ENCODE measurements at places on chromosomes 1 and 21.

GRCh38 chr1:191695865-191696264, 462.4 kb upstream of the RGS18 start:
- no peak for DNase-seq

DNA sequence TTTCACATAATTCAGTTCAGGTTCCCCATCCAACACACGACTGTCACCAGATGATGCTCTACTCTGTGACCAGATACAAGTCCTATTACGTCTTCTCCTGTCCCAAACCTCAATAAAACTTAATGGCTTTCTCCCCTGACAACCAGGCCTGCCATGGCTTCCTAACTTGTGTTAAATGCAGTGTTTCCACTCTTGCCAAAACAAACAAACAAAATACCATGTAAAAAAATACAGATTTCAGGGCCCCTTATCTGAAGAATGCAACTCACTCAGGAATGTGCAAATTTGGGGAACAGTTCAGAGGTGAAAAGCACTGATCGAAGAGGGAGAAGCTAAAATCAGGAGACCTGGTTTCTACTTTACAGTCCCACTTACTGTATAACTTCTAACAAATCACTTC, 863 bp upstream of the NUF2 start:
- no peak for DNase-seq

GRCh38 chr1:204127597-204128242, 24.1 kb downstream of the ETNK2 start:
- DNase-seq, result peak; percentile 50

DNA sequence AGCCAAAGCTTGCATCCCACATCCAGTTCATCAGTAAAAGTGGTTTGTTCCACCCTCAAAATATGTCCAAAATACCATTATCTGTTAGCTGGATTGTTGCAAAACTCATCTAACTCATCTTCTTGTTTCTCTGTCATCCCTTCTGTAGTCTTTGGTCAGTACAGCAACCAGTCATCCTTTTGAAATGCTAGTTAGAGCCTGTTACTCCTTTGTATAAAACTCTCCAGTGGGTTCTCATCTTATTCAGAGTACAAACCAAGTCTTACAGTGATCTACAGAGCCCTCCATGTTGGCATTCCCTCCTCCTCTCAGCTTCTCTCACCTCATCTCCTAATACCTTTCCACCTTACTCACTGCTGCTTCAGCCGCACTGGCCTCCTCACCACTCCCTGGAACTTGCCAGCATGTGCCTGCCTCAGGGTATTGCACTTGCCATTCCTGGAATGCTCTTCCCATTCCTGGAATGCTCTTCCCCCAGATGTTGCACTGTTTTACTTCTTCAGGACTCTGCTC, 70.6 kb downstream of the LAMC1 start:
- DNase-seq, result no peak

DNA sequence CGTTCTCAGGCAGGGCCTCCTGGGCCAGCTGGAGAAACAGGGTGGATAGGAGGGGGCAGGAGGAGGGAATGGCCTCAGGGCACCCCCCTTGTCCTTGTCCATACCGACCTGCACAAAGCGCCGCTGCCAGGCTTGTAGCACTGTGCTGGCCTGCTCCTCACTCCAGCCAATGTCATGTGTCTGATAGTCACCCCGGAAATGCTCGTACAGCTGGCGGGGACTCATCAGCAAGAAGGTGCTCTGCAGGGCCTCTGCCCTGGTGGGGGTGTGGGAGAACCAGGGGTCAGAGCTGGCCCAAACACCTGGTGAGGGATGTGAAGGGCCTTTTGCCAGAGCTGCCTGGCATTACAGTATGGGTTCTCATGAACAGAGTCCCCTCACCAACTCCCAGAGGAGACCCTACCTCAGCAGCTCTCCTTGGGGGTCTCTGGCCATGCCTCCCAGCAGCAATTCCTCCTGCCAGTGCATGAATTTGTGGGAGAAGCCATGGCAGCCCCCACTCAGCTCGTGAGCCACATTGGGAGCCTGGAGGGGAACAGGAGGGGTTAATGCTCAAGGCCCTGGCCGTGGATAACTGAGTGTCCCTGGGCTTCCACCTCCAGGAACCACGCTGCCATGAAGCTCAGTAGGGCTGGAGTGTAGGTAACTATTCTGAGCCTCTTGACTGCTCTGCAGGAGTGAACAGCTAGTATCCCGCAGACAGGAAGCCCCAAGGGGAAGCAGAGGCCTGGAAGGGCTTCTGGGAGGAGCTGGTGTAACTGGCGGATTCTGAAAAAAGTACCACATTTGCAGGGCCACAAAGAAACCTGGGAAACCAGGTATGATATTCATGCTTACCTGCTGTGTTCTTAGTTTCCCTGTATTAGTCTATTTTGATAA, 13.3 kb downstream of the PTCH2 start:
- DNase-seq, result no peak

Data from mucosa of gallbladder (tissue), 1 donor.